A673 (cell line): ENCODE measurements at places on chromosomes 1 and 21. TPM values are rescaled to one million over a fixed set of nuclear protein-coding genes. Genes with fewer than 3 reads are reported as not detected.

GRCh38 chr1:62355095-62355494, 35.9 kb upstream of the KANK4 start:
- no peak overlapping the region for H3K27ac ChIP-seq
- no peaks in the 10 kb centered on the region for H3K36me3 ChIP-seq
- no peak overlapping the region for H3K4me3 ChIP-seq
- no peak for DNase-seq
- H3K4me1 ChIP-seq: no peaks in the 10 kb centered on the region

DNA sequence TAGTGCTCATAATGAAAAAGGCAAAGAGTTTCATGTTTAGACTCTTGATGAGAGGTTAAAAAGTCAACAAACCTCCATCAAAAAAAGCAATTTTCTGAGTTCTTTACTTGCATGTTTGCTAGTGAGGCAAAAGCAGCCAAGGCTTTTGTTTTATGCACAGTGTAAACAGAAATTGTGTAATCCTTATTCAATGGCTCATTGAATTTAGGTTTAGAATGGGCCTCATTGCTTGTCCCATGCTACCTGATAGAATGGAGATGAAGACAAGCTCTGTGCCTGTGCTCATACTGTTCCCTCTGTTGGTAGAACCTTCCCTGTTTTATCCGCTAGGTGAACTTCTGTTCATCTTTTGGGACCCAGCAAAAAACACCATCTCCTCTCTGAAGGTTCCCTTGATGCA, 10.0 kb upstream of the LRRC8D start:
- no peaks in the 10 kb centered on the region for H3K4me1 ChIP-seq
- H3K27me3 ChIP-seq: no peaks in the 10 kb centered on the region
- H3K4me3 ChIP-seq: no peak overlapping the region
- no peak overlapping the region for H3K27ac ChIP-seq
- no peak for DNase-seq

DNA sequence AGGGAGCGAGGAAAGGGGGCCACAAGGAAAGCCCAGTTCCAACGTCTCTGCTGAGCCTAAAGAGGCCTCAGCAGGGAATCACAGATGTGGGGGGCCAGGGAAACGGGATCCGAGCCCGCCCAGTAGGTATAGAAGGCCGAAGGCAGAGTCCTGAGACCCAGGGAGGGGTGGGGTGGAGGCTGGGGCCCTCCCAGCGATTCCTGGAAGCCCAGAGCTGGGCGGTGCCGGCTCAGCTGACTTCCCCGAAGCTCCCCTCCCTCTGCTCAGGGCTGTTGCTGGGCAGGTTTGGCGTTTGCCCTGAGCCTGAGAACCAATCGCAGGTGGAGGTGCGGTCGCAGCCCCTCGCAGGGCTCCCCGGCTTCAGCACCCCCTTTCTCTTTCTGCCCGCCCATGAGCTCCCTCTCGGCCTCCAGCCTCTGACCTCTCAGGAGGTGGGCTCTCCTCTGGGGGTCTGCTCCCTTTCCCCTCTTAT, 12.8 kb downstream of the ADAMTSL4 start:
- peaks cover 29% of the 10 kb centered on the region for H3K4me1 ChIP-seq
- H3K4me3 ChIP-seq: peak overlapping the region; percentile 53
- no peaks in the 10 kb centered on the region for H3K27me3 ChIP-seq
- H3K27ac ChIP-seq: peak overlapping the region; percentile 84

DNA sequence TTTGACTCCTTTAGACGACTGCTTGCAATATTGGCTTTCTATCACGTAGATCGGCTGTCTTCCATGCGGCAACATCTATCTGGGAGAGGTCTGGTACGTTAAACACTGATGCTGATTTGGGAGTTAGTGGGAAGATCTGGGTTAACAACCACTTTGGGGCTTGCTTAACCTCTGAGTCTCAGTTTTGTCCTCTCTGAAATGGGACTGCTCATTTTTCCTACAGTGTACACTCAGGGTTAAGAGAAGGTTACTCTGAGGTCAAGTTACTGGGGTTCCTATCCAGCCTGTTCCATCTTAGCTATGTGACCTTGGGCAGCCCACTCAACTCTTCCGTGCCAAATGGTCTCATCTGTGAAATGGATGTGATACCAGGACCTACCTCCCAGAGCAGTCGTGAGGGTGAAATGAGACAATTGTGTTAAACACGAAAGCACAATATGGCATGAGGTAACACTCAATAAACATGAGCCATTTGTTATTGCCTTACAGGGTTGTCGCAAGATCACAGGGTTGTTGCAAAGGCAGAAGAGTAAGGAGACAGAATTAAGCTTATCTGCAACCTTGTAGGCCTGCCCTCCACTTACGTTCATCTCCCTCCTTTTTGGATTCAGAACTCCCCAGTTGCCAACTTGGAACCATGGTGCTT, 5.6 kb downstream of the ABCA4 start:
- H3K27me3 ChIP-seq: no peaks in the 10 kb centered on the region
- H3K4me1 ChIP-seq: peaks cover 24% of the 10 kb centered on the region
- no peaks in the 10 kb centered on the region for H3K36me3 ChIP-seq

DNA sequence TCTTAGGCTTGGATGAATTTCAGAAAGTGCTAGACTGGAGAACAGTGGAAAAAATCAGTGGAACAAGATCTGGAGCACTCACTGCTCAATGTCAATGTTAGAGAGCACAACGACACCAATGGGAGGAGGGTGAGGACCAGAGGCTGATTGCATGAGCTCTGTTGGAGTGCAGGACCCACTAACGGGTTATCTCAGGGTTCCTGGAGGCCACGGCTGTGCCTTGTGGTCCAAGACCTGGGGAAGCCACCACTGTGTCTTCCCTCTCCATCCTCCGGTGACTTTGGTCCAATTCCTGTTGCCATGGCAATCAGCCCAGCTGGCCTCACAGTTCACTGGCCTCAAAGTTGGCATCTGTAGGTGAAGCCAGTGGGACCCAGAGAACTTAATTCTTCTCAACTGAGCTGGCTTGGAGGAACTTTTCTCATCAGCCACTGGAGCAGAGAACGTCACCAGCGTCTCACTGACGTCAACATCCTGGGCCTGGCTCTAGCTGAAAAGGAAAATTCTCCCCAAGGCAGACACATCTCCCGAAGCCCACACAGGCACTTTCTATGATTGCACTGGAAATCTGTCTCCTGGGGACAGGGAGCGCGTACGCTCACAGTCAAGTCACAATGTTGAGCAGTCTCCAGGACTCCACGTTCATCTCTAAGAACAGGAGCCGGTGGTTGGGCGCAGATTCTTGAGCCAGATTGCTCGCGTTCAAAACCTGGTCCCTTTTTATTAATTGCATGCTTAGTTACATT, 21.9 kb upstream of the GPR157 start:
- H3K27ac ChIP-seq: no peak overlapping the region
- H3K4me3 ChIP-seq: no peak overlapping the region
- H3K36me3 ChIP-seq: no peaks in the 10 kb centered on the region
- H3K4me1 ChIP-seq: no peaks in the 10 kb centered on the region
- no peaks in the 10 kb centered on the region for H3K27me3 ChIP-seq

- H3K27me3 ChIP-seq: peaks cover 3% of the 10 kb centered on the region
- DNase-seq: no peak
- no peak overlapping the region for H3K4me3 ChIP-seq
- no peaks in the 10 kb centered on the region for H3K36me3 ChIP-seq
- no peaks in the 10 kb centered on the region for H3K4me1 ChIP-seq
These were observed 18.9 kb upstream of the OR10J5 start for GRCh38 chr1:159554696-159555095.

DNA sequence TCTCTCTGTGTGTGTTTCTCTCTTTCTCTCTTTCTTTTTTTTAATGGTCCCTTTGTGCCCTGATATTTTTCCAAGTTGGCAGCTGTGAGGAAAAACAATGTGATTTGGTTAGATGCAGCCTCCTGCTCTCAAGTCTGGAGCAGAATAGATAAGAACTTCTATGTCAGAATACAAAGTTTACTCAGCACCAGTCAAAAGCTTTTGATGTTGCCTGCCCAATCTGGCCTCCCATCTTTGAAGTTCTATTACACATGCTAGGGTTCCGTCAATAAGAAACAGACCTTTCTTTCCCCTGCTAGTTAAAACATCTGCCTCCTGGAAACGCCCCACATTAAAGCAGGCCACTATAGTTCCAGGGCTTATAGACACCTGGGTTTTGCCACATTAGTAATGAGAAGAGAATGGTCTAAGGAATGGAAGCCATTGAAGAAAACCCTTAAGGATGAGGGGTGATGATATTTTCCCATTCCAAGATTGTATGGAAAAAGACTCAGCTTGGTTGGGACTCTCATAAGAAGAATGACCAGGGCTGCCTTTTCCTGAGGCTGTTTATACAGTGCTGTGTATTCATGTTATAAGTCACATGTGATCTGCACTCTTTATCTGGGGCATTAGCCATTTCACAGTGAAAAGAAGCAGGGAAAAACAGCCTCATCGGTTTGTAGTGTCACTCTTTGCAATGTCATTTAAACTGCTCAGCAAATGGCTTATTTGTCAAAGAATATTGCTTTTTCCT, 414.7 kb upstream of the PROX1 start:
- H3K36me3 ChIP-seq: no peaks in the 10 kb centered on the region
- DNase-seq: no peak
- H3K27ac ChIP-seq: no peak overlapping the region
- no peak overlapping the region for H3K4me3 ChIP-seq
- peaks cover 10% of the 10 kb centered on the region for H3K27me3 ChIP-seq
- no peaks in the 10 kb centered on the region for H3K4me1 ChIP-seq

DNA sequence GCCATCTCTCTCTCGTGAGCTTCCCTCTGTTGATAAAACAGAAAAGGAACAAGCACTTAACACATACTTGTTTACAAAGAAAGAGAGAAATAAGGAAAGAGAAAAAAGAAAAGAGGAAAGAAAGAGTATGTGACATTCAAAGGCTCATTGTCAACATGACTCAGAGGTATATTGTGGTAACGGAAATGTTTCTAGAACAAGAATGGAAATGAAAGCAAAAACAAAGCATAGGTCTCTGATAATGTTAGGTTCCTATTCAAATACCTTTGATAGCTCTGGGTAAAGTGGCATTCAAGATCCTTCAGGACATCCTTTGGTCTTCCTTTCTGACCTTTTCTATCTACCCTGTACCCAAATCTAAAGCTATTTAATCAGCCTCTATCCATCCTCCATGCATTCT, 67.4 kb upstream of the DMRTA2 start:
- no peak for DNase-seq
- no peaks in the 10 kb centered on the region for H3K4me1 ChIP-seq
- peak overlapping the region; percentile 10 for H3K27ac ChIP-seq
- H3K27me3 ChIP-seq: no peaks in the 10 kb centered on the region
- no peak overlapping the region for H3K4me3 ChIP-seq
- peaks cover 6% of the 10 kb centered on the region for H3K36me3 ChIP-seq

- peak; percentile 53 for DNase-seq
- H3K36me3 ChIP-seq: no peaks in the 10 kb centered on the region
- H3K4me1 ChIP-seq: peaks cover 33% of the 10 kb centered on the region
- no peak overlapping the region for H3K27ac ChIP-seq
These were observed 1.5 kb upstream of the NEK7 start for GRCh38 chr1:198155253-198155652.

GRCh38 chr1:153431928-153432327, 15.6 kb downstream of the S100A7A start:
- H3K4me3 ChIP-seq: no peak overlapping the region
- no peaks in the 10 kb centered on the region for H3K4me1 ChIP-seq
- H3K36me3 ChIP-seq: no peaks in the 10 kb centered on the region
- H3K27ac ChIP-seq: no peak overlapping the region
- DNase-seq: no peak

GRCh38 chr1:50048791-50049190, 25.0 kb upstream of the AGBL4 start:
- DNase-seq: no peak
- peaks cover 39% of the 10 kb centered on the region for H3K27me3 ChIP-seq
- no peak overlapping the region for H3K4me3 ChIP-seq

GRCh38 chr1:209875515-209875914, 47.7 kb downstream of the UTP25 start:
- DNase-seq: peak; percentile 82
- H3K27ac ChIP-seq: peak overlapping the region; percentile 46
- no peaks in the 10 kb centered on the region for H3K27me3 ChIP-seq

DNA sequence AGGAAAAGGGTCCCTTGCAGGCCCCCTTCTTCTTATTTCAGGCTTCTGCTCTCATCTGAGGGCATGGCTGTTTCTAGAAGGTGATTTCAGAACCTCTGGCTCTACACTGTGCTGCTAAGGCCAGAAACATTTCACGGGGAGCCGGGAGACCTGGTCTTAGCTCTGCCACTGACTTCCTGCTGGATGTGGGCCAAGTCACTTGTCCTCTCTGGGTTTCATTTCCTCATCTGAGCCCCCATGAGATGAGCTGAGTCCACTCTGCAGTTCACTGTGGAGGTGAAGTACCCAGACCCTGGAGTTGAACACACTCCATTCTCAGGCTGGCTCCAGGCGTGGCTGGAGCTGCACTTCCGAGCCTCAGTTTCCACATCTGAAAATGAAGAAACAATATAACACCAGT, 2.1 kb downstream of the PADI1 start:
- peaks cover 38% of the 10 kb centered on the region for H3K4me1 ChIP-seq
- no peaks in the 10 kb centered on the region for H3K36me3 ChIP-seq
- H3K4me3 ChIP-seq: no peak overlapping the region
- no peaks in the 10 kb centered on the region for H3K27me3 ChIP-seq
- peak overlapping the region; percentile 52 for H3K27ac ChIP-seq
- no peak for DNase-seq

GRCh38 chr21:26020510-26020909, 150.1 kb downstream of the APP start:
- DNase-seq: no peak
- H3K27ac ChIP-seq: no peak overlapping the region
- no peaks in the 10 kb centered on the region for H3K4me1 ChIP-seq
- peaks cover 21% of the 10 kb centered on the region for H3K36me3 ChIP-seq
- H3K27me3 ChIP-seq: no peaks in the 10 kb centered on the region
- no peak overlapping the region for H3K4me3 ChIP-seq

DNA sequence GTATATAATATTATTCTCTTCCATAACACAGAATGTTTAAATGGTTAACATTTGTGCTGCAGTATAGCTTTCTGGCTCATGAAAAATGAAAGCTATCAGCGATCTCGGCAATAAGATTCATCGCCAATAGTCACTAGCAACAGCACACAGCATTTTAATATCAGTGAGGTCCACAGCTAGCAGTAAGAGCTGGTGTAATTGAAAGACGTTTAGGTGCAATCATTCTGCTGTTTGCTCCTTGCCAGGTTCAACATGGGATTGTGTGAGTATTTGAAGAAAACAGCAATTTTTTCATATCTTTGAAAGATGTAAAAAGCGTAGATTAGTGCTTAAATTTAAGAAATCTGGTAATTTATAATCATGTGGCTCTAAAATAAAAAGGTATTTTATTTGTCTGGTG, 20.1 kb downstream of the PRKACB start:
- H3K27me3 ChIP-seq: no peaks in the 10 kb centered on the region
- no peaks in the 10 kb centered on the region for H3K36me3 ChIP-seq
- no peak for DNase-seq
- no peaks in the 10 kb centered on the region for H3K4me1 ChIP-seq
- H3K27ac ChIP-seq: no peak overlapping the region

The ATP1A4 gene
- not detected in 2 replicates for total RNA-seq

The GJA9 gene
- total RNA-seq: not detected in 2 replicates

The AGO4 gene
- 7.0 and 8.6 TPM in 2 replicates for total RNA-seq
